ENCODE measurements at places on chromosomes 12 and 14.

DNA sequence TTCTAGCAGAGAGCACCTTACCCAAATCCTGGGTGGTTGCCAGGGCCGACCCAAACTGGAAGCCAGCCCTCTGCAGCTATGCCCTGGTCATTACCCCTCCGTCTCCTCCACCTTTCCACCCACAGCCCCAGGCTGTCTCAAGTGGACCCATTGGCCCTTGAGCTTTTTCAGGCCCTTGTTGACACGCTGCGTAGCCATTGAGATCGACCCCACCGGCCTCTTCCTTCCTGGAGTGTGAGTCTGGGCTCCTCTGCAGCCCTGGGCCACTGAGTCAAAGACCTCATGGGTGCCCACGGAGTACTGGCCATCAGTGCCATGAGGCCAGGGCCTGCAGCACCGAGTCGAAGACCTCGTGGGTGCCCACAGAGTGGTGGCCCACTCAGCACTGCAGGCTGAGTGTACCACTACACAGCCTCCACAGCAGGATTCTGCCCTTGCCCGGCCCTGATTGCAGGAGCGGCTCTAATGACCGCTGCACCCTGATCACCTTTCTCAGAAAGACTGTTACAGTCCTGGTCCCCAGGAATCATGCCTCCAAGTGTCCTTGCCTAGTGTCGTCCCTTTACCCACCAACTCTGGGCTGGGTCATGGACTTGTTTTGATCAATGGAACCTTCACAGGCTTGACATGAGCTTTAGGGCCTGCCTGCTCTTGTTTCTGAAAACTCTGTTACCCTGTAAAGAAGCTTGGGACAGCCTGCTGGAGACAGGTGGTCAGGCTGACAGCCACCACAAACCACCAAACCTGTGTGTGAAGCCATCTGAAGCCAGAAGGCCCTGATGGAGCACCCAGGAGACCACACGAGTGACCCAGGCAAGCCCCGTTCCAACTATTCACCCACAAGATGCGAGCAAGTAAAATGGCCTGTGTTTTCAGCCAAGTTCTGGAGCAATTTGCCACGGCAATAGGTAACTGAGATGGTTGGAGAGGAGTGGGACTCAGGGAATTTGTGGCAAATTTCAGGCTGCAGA is 39.6 kb upstream of the TRAF3 start:
- DNase-seq: no peak

GRCh38 chr12:69879007-69879960 is 54.3 kb downstream of the MYRFL start:
- DNase-seq: peak; percentile 74

DNA sequence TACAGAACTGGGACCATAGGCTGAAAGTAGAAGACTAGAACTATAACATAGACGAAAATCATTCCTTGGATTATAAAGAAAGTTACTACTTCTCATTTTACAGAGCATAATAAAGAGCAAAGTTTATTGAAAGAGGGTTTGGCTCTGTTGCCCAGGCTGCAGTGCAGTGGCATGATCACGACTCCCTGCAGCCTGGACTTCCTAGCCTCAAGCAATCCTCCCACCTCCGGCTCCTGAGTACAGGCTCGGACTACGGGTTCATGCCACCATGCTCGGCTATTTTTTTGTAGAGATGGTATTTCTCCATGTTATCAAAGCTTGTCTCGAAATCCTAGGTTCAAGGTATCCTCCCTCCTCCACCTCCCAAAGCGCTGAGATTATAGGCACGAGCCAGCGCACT is 190.1 kb upstream of the FOXG1 start:
- DNase-seq: no peak

- DNase-seq: no peak
These were observed 42.8 kb downstream of the ACSM4 start for GRCh38 chr12:7346551-7347225.

GRCh38 chr12:79595273-79595672 is 95.5 kb downstream of the PAWR start:
- DNase-seq: no peak
